ENCODE measurements at places on chromosomes 5 and 9. TPM values are rescaled to one million over a fixed set of nuclear protein-coding genes. Genes with fewer than 3 reads are reported as not detected.

GRCh38 chr5:147902609-147903115 lies 3.7 kb downstream of the C5orf46 start:
- DNase-seq = no peak
- no peaks in the 10 kb centered on the region for H3K27me3 ChIP-seq
- no peaks in the 10 kb centered on the region for H3K4me1 ChIP-seq

GRCh38 chr5:87307796-87308423 lies 40.2 kb downstream of the RASA1 start:
- no peaks in the 10 kb centered on the region for H3K27me3 ChIP-seq
- no peak for DNase-seq
- H3K27ac ChIP-seq = peak overlapping the region; percentile 4

DNA sequence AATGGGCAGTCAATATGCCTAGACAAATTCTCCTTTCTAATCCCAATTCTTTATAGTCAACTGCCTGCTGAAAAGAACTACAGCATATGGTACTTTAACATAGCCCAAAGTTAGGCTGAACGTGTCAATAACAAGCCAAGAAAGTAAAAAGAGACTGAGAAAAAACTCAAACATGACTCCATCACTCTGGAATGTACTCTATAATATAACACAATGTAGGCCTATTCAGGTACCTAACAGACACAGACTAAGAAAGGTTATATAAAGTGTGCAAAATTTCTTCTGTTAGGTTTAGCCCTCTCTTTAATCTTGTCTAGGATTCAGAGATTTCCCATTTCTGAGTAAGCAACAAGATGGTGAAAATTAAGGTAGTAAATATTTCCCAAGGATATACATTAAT lies 209.7 kb upstream of the PRR16 start:
- H3K36me3 ChIP-seq = no peaks in the 10 kb centered on the region
- no peaks in the 10 kb centered on the region for H3K27me3 ChIP-seq
- no peaks in the 10 kb centered on the region for H3K4me1 ChIP-seq
- H3K4me3 ChIP-seq = no peak overlapping the region
- no peak overlapping the region for H3K27ac ChIP-seq
- DNase-seq = no peak

GRCh38 chr5:179217956-179218942 lies 127.0 kb downstream of the ADAMTS2 start:
- DNase-seq = no peak
- no peaks in the 10 kb centered on the region for H3K27me3 ChIP-seq
- H3K4me3 ChIP-seq = no peak overlapping the region
- H3K4me1 ChIP-seq = no peaks in the 10 kb centered on the region

The GPSM1 gene
- 14.2 TPM for total RNA-seq

- no peaks in the 10 kb centered on the region for H3K4me1 ChIP-seq
- DNase-seq = no peak
- H3K4me3 ChIP-seq = no peak overlapping the region
- H3K27me3 ChIP-seq = 0 out of 2 replicates have a peak, but pooled peaks cover 3% of the 10 kb centered on the region
- no peak overlapping the region for H3K27ac ChIP-seq
Observed at GRCh38 chr5:142426129-142427014, 101.6 kb upstream of the SPRY4 start.

The EGFL7 gene
- 213 TPM for total RNA-seq

The DNAH5 gene
- not detected for total RNA-seq

The PCDHB10 gene
- not detected for total RNA-seq

The DNM1 gene
- total RNA-seq = 20.7 TPM

DNA sequence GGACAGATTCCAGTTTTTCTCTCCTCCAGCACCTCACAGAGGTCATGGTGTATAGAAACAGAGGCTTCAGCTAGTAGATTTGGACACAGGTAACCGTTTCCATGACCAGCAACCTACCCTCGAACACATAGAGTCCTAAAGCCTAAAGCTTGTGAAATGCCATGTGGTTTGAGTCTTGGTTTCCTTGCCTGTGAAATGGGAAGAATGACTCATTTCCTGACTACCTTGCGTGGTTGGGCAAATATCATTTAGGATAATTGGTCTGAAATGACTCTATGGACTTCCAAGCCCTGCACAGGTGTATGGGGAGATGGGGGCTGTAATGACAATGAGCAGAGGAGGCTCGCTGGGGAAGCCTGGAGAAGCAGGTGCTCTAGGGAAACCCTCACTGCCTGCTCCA lies 134.6 kb downstream of the TTLL11 start:
- peaks cover 25% of the 10 kb centered on the region for H3K27me3 ChIP-seq
- H3K36me3 ChIP-seq = no peaks in the 10 kb centered on the region
- no peak overlapping the region for H3K4me3 ChIP-seq
- H3K27ac ChIP-seq = no peak overlapping the region
- no peaks in the 10 kb centered on the region for H3K4me1 ChIP-seq

DNA sequence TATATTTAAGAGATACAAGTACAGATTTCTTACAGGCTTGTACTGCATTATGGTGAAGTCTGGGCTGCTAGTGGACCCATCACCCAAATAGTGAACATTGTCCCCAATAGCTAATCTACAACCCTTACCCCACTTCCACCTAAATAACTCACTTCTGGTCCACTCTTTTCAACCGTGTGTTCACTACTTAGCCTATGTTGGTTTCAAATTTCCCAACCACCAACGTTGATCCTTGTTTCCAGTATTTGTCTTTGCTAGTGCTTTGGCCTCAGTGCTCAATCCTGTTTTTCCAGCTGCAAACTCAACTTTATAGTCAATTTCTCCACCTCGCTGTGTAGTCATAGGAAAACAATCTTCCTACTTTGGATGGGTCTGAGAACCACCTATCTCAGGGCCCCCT lies 45.3 kb upstream of the TTC39B start:
- H3K36me3 ChIP-seq = no peaks in the 10 kb centered on the region
- no peaks in the 10 kb centered on the region for H3K4me1 ChIP-seq
- H3K4me3 ChIP-seq = no peak overlapping the region
- H3K27me3 ChIP-seq = no peaks in the 10 kb centered on the region
- no peak for DNase-seq

GRCh38 chr5:75720882-75721281 lies 3.6 kb upstream of the POC5 start:
- no peak overlapping the region for H3K4me3 ChIP-seq
- H3K27me3 ChIP-seq = no peaks in the 10 kb centered on the region
- H3K27ac ChIP-seq = no peak overlapping the region

- no peak for DNase-seq
- no peak overlapping the region for H3K27ac ChIP-seq
- no peaks in the 10 kb centered on the region for H3K36me3 ChIP-seq
- no peak overlapping the region for H3K4me3 ChIP-seq
- H3K27me3 ChIP-seq = no peaks in the 10 kb centered on the region
Observed at GRCh38 chr9:28915202-28915930, 1342.1 kb upstream of the C9orf72 start.

- H3K27me3 ChIP-seq = no peaks in the 10 kb centered on the region
- no peaks in the 10 kb centered on the region for H3K4me1 ChIP-seq
- H3K27ac ChIP-seq = no peak overlapping the region
- DNase-seq = no peak
- no peaks in the 10 kb centered on the region for H3K36me3 ChIP-seq
Observed at GRCh38 chr5:23721336-23721735, 213.9 kb downstream of the PRDM9 start.

DNA sequence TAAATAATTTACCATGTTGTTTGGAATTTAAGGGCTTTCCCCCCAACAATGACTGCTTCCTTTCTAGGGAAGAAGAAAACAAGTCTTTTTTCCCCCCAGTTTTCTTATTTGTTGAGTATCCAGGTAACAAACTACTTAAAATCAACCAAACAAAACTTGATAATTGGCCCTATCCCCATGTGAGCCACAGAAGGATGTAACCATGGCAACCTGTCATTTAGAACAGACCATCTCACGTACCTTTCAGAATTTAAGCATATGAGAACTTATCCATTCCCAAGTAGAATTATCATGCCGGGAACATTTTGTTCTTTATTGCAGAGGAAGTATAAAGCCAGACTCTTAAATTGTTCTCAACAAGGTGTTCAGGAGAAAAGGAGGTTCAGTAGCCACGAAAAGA lies 392.3 kb downstream of the CETN3 start:
- H3K4me1 ChIP-seq = no peaks in the 10 kb centered on the region
- H3K4me3 ChIP-seq = no peak overlapping the region
- H3K27ac ChIP-seq = no peak overlapping the region
- no peaks in the 10 kb centered on the region for H3K36me3 ChIP-seq

- no peak overlapping the region for H3K4me3 ChIP-seq
- H3K27ac ChIP-seq = no peak overlapping the region
- peaks cover 22% of the 10 kb centered on the region for H3K27me3 ChIP-seq
- DNase-seq = no peak
- no peaks in the 10 kb centered on the region for H3K4me1 ChIP-seq
Observed at GRCh38 chr5:174300941-174301761, 255.6 kb downstream of the NSG2 start.

GRCh38 chr5:157511651-157512644 lies 51.9 kb downstream of the NIPAL4 start:
- no peaks in the 10 kb centered on the region for H3K36me3 ChIP-seq
- H3K27me3 ChIP-seq = no peaks in the 10 kb centered on the region
- no peaks in the 10 kb centered on the region for H3K4me1 ChIP-seq
- DNase-seq = peak; percentile 38

The PCDHB12 gene
- total RNA-seq = not detected

The LCN15 gene
- not detected for total RNA-seq

The PTPN3 gene
- total RNA-seq = 0.02 TPM

- H3K4me3 ChIP-seq = no peak overlapping the region
- peaks cover 15% of the 10 kb centered on the region for H3K4me1 ChIP-seq
- peak; percentile 80 for DNase-seq
- H3K27me3 ChIP-seq = no peaks in the 10 kb centered on the region
Observed at GRCh38 chr5:175517824-175518450, 39.6 kb downstream of the SFXN1 start.

The IRX1 gene
- total RNA-seq = not detected

The C8G gene
- 5.9 TPM for total RNA-seq

GRCh38 chr9:15116130-15116580 lies 190.9 kb downstream of the TTC39B start:
- no peaks in the 10 kb centered on the region for H3K4me1 ChIP-seq
- no peak overlapping the region for H3K4me3 ChIP-seq
- H3K27me3 ChIP-seq = no peaks in the 10 kb centered on the region

The C5orf58 gene
- total RNA-seq = 2.4 TPM

GRCh38 chr9:16206518-16206917 lies 653.7 kb downstream of the CCDC171 start:
- H3K4me1 ChIP-seq = no peaks in the 10 kb centered on the region
- no peak overlapping the region for H3K4me3 ChIP-seq
- no peaks in the 10 kb centered on the region for H3K36me3 ChIP-seq
- DNase-seq = no peak
- H3K27ac ChIP-seq = no peak overlapping the region
- H3K27me3 ChIP-seq = no peaks in the 10 kb centered on the region

DNA sequence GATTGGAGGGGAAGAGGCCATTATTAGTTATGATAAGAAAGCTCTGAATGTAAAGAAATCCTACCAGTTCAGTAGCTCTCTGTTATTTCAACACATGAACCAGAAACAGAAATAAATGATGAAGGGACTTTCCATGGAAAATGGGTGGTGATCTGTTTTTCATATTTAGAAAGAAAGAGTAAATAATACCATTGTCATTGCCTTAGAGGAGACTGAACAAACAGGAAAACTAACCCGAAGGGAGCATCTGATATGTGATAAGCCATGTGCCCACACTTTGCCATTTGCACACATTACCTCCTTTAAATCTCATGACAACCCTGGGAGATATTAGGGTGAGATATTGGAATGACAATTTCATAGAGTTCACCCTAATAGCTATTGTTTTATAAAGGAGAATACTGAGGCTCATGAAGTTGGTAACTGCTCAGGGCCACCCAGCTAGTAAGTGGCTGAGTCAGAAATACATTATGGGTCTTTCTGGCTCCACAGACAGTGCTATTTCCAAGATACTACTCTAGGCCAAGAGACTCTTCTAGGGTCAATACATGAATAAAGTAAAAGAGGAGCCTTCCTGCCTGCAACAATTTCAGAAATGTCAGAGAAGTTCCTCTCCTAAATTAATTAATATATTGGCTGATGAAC lies 111.0 kb upstream of the SLIT3 start:
- no peak overlapping the region for H3K4me3 ChIP-seq
- H3K4me1 ChIP-seq = no peaks in the 10 kb centered on the region
- no peak for DNase-seq
- no peaks in the 10 kb centered on the region for H3K27me3 ChIP-seq
- no peaks in the 10 kb centered on the region for H3K36me3 ChIP-seq
- H3K27ac ChIP-seq = no peak overlapping the region

- H3K36me3 ChIP-seq = no peaks in the 10 kb centered on the region
- H3K4me1 ChIP-seq = no peaks in the 10 kb centered on the region
- no peaks in the 10 kb centered on the region for H3K27me3 ChIP-seq
- H3K4me3 ChIP-seq = no peak overlapping the region
- no peak overlapping the region for H3K27ac ChIP-seq
Observed at GRCh38 chr5:152052470-152052869, 127.8 kb upstream of the GLRA1 start.

GRCh38 chr5:133386662-133387061 lies 225.7 kb downstream of the FSTL4 start:
- H3K27ac ChIP-seq = no peak overlapping the region
- no peak overlapping the region for H3K4me3 ChIP-seq
- DNase-seq = no peak
- peaks cover 16% of the 10 kb centered on the region for H3K27me3 ChIP-seq
- H3K4me1 ChIP-seq = no peaks in the 10 kb centered on the region

GRCh38 chr5:14235872-14236271 lies 92.7 kb downstream of the TRIO start:
- no peaks in the 10 kb centered on the region for H3K36me3 ChIP-seq
- no peak overlapping the region for H3K27ac ChIP-seq
- H3K27me3 ChIP-seq = peaks cover 15% of the 10 kb centered on the region
- H3K4me3 ChIP-seq = no peak overlapping the region
- DNase-seq = no peak
- no peaks in the 10 kb centered on the region for H3K4me1 ChIP-seq

The TMC1 gene
- total RNA-seq = not detected

DNA sequence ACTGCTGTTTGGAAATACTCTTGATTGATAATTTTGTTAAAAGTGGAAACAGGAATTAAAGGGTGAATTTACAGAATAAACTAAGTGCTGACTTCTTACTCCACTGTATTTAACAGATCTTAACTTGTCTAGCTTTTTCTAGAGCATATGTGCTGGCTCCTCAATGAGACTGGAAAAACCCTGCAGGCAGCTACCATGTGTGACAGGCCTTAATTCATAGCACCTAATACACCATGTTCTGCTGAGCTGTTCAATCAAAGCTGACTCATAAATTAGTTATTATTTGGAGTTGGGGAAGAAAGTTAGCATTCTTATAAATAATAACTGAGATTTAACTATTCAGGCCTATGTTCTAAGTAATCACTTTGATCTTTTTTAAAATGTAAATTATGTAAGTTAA lies 29.4 kb downstream of the CTNNAL1 start:
- H3K36me3 ChIP-seq = peaks cover 44% of the 10 kb centered on the region
- no peak for DNase-seq
- no peaks in the 10 kb centered on the region for H3K27me3 ChIP-seq
- no peaks in the 10 kb centered on the region for H3K4me1 ChIP-seq
- no peak overlapping the region for H3K27ac ChIP-seq

Data from K562 (cell line).